ENCODE measurements at places on chromosomes 4 and X.

- no peak for DNase-seq
Measured at GRCh38 chrX:69740317-69740716, 124.4 kb downstream of the EDA start.

DNA sequence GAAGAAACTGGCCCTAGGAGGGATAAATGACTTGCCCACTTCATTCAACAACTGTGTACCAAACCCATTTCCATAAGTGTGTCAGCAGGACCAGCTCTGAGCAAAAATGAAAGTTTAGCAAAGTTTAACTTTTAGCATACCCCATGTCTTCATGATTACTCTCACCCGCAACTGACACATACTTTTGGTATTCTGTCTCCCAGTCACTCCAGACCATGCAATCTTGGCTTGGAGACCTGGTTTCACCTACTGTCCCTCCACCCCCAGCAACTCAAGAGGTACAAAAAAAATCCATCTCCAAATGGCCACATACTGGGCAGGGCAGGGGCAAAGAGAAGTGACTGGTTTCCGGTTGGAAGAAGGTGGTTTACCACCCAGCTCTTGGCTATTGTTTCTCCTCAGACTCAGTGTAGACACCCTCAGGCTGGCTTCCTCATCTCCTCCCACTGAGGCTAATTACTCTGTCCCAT lies 79.8 kb downstream of the RLIM start:
- no peak for DNase-seq

DNA sequence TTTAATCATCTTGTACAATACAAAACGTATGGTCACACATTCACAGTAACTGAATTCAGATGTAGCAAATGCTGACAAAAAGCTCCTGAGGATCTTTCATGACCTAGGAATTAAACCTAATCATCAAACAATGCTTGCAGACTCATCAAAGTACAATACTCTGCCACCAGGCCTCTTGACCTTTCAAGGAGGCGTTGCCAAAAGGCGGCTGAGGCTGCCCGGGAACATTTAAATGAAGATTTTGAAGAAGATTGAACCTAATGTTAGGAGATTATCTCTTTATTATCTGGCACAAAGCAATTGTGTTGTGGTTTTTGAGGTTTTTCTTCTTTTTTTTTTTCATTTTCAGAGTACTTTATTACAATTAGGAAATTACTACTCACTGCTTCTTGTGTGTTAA lies 340.5 kb downstream of the GALNTL6 start:
- no peak for DNase-seq

GRCh38 chrX:48927123-48927522 lies 8.3 kb upstream of the PIM2 start:
- no peak for DNase-seq

- no peak for DNase-seq
Measured at GRCh38 chr4:156547891-156548290, 423.7 kb downstream of the PDGFC start.

- no peak for DNase-seq
Measured at GRCh38 chrX:20802036-20802435, 535.3 kb upstream of the RPS6KA3 start.

DNA sequence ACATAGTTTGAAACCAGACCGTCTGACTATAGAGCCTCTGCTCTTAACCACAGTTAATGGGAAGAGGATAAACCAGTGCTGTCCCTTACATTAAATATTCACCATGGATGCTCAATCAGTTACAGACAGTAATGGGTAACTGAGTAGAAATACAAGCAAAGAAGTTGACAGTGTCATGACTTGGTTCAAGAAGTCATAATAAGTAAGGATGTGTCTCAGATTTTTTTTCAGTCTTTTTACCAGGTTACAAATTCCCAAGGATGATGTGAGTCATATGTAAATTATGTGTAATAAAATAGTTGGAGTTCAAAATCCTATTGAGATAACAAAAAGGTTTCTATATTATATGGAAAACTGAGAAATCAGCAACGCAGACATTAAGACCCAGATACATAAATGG lies 31.1 kb downstream of the ZCCHC4 start:
- DNase-seq, result no peak

DNA sequence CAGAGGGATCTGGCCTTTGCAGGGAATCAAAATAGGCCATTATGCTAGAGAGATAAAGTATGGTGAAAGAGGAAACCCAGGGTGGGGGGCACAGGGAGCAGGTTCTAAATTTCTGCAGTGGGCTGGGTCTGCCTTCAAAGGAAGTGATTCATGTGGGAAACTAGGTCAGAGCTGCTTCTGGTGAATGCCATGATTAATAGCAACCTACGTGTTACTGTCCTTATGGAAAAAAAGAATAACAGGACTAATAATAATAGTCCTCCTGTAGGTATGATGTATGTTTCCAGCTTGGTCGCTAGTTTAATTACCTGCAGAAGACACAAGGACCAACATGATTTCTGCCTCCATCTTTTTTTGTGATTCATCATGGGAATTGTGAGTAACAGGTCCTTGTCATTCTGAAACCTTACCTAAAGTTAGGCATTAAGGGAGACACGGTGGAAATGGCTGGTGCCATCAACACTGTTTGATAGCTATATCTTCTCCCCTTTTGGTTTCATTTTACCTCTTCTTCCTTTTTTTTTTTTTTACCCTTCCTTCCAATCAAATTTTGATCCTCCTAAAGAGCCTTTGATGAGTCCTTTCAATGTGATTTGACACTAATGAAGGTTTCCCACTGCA lies 180.4 kb downstream of the CPEB2 start:
- no peak for DNase-seq

- no peak for DNase-seq
Measured at GRCh38 chr4:139782926-139783522, 117.4 kb downstream of the MGST2 start.

GRCh38 chr4:138405934-138406567 lies 163.9 kb upstream of the SLC7A11 start:
- DNase-seq, result no peak

DNA sequence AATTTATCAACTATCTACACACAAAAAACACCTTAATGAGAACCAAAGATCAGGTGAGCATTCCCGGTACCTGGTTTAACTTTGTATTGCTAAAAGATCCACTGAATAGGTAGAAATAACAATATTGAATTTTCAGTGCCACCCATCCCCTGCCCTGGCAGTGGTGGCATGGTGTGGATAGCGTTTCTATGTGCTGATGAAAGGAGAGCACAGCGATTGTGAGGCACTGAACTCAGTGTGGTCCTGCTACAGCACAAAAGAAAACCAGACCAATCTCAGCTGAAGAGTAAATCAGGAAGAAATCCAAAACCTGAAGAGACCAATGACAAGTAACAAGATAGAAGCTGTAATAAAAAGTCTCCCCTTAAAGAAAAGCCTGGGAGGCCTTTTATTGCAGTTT lies 984.6 kb upstream of the AGA start:
- DNase-seq, result no peak

DNA sequence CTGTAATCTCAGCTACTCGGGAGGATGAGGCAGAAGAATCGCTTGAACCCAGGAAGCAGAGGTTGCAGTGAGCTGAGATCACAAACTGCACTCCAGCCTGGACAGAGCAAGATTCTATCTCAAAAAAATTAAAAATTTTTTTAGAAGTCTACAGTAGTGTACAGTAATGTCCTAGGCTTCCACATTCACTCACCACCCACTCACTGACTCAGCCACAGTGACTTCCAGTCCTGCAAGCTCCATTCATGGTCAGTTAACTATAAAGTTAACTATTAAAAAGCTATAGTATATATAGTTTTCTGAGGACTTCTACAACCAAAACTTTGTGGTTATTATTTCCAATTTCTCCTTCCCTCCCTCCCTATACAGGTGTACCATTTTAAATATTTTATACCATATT lies 34.7 kb upstream of the NEUROG2 start:
- no peak for DNase-seq

DNA sequence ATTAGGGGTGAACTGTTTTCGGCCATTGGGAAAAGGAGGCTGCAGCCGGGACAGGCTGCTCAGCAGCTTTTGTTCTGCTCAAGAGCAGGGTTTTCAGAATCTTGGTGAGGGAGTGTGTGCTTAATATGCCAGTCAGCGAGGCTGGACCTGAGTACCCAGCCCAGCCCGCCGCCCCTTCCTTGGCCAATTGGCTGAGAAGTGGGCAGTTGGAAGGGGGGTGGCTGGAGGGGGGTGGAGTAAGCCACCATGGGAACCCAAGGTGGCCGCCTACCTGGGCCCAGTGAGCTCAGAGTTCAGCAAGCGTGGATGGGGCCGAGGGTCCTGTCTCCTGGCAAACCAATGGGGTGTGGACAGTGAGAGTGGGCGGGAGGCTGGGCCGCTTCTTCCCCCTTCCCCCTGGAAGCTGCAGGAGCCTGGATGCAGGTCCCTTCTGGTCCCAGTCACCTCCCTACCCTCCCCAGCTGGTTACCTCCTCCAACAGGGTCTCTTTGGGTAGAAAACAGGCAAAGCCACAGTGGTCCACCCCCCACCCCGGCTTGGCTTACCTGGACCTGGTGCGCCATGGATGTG lies 52.5 kb downstream of the SORCS2 start:
- no peak for DNase-seq

DNA sequence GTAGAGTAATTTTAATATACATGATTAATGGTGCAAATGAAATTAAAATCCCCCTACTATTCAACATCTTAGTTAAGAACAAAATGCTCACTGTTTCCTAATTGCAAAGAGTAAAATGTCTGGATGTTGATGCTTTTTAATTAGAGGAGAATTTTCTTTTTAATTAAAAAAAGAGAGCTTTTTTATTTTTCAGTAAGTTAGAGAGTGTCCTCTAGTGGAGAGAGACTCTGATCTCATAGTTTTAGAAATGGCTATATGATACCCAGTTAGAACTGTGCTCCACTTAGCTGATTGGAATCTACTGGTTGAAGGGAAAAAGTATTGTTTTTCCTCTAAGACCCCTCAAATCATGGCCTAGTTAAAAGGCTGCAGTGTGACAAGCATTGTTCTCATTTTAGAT lies 312.0 kb upstream of the MAGEB2 start:
- no peak for DNase-seq

DNA sequence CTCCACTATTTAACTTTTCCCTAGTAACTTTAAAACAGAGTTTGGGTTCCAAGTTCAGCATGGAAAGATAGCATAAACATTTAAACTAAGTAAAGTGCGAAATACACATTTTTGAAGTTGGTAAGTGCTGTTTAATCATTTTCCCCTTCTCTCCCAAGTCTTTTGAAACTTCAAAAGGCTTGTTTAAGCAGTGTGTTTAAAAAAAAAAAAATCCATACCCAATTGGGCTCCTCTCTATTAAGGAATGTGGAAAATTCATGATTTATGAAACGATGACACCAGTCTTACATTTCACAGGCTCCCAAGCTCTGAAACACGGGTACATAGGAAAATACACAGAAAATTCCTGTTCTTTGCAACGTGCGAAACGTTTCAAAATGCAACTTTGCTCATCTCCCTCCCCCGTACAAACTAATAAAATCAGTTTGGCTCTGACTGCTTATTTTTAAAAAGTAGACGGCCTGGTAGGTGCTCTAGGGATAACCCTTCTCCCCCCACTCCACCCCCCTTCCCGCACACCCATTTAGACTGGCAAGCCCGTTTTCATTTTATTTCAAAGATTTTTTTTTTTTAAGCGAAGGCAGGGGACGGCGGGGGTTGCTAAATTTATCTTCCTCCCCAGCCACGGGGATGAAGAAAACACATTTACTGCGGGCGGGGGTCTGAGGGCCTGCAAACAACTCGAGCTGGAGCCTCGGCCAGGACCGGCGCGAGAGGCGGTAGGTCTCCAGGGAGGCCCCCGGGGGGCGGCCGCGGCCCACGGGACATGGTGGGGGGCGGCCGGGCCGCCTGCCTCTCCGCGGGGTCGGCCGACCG lies 786 bp upstream of the ZFX start:
- DNase-seq, result no peak

GRCh38 chr4:27016551-27016950 lies 155.9 kb downstream of the STIM2 start:
- no peak for DNase-seq

- DNase-seq, result no peak
Measured at GRCh38 chr4:177455561-177455970, 13.3 kb upstream of the AGA start.

DNA sequence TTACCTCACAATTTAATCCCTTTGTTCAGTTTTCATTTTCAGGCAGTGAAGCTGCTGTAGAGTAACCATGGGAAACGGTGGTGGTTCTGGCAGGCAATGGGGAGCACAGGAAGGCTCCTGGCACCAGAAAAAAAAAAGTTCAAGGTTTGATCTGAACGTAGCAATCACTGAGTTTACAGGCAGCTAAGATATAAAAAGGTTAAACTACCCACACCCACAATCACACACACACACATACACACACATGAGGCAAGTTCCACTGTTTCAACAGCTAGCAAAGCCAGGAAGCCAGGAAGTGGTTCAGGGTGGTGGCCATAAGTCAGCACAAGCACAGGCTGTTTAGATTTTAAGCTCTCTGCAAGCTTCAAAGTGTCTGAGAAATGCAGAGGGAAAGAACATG lies at the start of gene SULT1B1:
SULT1B1 (minus strand) TSS at position 166 of the 400 bp plus-strand sequence. CDS start 5,403 bp downstream, outside the sequence.
- no peak for DNase-seq

DNA sequence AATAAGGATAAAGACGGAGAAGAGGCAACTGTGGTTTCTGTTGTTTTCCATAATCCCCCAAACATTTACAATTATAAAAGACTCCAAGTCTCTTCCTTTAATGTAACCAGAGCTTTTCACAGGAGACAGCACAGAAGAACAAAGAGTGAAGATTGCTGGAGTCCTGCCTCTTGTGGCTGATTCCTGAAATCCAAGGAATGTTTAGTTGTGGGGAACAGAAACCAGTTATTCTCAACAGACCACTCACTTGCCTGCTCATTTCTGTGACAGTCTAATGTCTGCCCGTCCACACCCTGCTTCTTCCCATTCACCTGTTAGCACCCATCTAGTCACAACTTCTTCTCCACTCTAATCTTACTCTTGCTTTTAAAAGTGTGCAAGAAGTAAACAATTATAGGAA lies 12.1 kb downstream of the TEX13B start:
- no peak for DNase-seq

DNA sequence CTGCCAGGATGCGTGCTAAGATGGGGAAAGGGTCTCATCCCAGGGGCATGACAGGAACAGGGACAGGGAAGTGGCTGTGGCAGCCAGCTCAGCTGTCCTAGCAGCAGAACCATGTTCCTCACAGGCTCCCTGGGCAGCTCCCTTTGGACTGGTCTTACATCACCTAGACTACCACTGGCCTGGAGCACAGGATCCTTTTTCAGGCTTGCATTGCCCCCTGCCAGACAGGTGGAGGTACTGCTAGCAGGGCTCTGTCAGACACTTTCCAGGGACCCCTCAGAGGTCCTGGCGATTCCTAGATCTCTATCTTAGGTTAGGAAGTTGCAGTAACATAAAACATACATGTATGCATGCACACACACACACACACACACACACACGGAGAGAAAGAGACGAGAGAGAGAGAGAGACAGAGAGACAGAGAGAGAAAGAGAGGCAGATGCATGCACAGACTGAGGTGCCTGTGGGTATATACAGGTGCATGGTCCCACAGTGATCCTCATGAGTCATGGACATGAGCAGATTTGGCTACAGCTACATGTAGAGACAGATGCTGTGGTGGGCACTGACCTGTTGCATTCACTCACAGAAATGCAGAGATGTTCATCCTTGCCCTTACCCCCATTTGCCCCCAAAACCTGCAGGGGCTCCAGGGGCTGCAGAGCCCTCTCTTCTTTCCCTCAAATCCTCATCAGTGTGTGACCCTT lies 63.6 kb downstream of the STARD8 start:
- no peak for DNase-seq
